ENCODE measurements at places on chromosomes 4 and X.
A peak's percentile ranks its signal among the peaks of the same experiment; 100 is the strongest.

DNA sequence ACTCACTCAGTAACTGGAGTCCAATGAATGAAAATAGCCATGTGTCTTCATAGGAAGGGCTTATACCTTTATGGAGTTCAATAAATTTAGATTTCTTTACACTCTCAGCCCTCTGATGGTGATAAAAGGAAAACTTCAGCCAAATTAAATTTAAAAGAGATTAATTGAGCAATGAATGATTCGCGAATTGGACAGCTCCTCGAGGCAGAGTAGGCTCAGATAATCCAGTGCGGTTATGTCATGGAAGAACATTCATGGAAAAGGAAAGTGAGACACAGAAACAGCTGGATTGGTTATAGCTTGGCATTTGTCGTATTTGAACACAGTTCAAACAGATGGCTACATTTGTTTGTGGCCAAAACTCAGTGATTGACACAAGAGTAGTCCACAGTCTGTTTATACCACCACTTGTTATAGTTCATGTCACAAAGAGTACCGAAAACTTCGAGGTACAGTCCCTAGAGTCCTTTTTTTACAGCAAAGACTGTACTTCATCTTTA, 54.6 kb upstream of the TACR3 start:
- DNase-seq = no peak

GRCh38 chr4:109559625-109559982, 442 bp upstream of the MCUB start:
- DNase-seq = peak; percentile 60

GRCh38 chrX:119424999-119425398, 25.9 kb downstream of the SLC25A43 start:
- DNase-seq = no peak

DNA sequence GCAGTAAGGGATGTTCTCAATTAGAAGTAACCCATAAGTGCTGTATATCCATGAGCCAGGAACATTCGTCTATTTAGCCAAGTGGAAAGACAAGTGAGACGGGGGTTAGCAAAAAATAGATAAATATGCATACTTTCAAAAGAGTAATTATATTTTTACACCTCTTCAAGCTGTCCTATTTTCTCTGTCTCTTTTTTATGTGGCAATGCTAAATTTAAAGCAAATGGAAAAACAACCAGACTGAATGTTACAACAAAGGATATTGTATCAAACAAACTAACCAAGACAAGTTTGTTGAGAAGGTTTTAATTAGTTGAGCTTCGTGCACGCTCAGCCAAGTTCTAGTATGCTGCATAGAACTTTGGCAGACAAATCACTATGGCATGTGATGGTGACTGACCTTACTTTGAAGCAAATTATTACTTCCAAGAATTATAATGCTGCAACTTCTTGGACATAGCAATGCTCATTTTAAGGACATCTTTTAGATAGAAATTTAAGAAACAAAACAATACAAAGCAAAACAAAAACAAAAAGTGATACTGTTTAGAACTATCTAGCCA, 61.4 kb upstream of the TMEM150C start:
- no peak for DNase-seq

DNA sequence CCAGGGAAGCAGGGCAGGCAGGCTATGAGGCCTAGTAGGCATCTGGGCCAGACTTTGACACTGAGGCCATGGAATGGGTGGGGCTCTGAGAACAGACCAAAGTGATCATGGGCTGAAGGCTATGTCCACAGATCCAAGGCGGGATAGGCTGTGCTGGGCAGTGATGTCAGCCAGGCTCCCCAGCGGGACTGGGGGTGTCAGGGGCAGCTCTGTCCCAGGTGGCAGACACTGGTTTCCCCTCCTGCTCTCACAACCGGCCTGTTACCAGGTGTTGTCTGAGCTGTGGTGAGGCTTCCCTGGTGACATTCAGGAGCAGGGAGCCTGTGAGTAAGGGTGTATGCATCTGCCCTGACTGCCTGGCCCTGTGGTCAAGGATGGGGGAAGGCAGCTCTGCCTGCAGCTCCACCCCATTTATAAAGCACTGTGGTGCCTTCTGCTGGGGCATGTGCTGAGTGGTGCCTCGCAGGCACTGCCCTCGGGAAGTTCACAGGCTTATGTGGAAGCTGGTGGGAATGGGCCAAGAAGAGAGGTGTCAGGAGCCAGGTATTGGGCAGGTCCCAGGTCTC, 2.9 kb downstream of the IL9R start:
- DNase-seq = peak; percentile 2

GRCh38 chrX:65741823-65742222, 74.4 kb downstream of the MSN start:
- no peak for DNase-seq

DNA sequence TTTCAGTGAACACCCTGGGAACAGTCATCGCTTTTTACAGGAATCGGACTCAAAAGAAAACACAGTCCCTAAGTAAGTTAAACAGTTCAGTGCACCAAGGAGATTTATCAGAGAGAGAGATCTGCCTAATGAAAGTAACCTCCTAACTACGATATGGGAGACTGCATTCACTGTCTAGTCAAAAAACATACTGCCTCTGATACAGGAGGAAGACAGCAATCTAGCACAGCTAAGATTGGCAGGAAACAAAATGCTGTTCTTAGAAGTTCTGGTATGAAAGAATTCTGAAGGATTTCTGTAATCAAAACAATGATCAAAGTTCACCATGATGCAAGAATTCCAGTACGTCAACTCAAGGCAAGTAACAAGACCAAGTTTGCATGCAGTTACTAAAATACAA, 92.8 kb downstream of the MAML3 start:
- DNase-seq = no peak

DNA sequence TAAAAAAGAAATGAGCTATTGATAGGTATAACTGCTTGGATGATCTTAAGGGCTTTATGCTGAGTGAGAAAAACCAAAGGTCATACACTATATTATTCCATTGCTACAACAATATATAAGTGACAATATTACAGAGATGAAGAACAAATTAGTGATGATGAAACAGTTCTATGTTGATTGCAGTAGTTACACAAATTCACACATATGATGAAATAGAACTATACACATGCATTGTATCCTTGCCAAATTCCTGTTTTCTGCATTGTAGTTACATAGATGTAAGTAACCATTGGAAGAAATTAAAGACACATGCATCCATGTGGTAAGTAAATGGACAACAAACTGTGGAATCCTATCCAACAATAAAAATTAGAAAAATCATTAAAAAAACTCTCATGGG, 76.5 kb downstream of the CENPC start:
- no peak for DNase-seq

DNA sequence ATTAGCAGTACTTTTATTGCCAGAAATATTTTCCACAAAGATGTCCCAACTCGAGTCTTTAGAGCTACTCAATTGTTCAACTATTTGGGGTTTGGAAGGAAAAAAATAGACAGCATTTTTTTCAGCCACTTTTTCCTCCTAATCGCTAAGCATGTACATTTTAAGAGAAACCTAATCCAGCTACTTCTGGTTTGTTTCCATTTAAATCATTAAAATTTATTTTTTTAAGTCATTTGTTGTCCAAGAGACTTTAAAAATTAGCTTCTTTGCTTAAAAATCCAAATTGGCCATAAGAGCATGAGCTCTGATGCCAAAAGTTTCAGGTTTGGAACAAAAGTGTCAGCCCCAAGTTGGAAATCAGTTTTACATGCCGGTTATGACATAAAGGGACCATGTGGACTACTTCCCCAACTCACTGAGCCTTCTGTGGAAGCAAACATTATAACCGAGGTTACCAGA, 186.3 kb upstream of the INTU start:
- DNase-seq = no peak

All from CD4-positive, alpha-beta T cell treated with Interleukin-17A for 4 hours (primary cell).